ENCODE measurements at places on chromosomes 11 and 22.

GRCh38 chr11:114511079-114511478 lies 48.6 kb downstream of the NXPE1 start:
- no peak for DNase-seq

GRCh38 chr11:92324890-92325289 lies 100.3 kb downstream of the FAT3 start:
- no peak for DNase-seq

GRCh38 chr11:4851033-4851432 lies 2.0 kb upstream of the OR51S1 start:
- peak; percentile 23 for DNase-seq

DNA sequence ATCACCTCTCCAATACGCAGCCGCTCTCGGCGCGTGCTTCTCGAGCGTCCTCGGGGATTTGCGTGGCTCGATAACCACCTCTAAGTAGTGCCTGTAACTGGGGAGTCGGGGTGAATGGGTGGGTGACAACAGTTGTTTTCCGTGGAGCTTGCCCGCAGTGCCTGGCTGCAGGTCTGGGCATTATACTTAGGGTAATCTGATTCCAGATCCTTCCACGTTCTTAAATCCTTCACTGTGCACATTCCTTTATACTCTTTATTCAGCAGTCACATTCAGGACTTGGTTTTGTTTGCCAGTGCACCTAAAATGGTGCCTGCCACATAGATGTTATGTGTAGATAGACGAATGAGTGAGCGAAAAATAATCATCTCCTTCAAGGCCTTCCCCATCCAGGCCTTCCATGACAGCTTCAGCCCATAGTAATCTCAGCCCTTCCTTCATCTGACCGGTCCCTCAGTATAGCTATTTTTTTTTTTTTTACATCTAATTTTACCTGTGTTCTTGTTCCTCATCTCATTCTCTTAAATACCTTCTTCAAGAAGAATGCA lies 602 bp downstream of the NAT10 start:
- peak; percentile 10 for DNase-seq

DNA sequence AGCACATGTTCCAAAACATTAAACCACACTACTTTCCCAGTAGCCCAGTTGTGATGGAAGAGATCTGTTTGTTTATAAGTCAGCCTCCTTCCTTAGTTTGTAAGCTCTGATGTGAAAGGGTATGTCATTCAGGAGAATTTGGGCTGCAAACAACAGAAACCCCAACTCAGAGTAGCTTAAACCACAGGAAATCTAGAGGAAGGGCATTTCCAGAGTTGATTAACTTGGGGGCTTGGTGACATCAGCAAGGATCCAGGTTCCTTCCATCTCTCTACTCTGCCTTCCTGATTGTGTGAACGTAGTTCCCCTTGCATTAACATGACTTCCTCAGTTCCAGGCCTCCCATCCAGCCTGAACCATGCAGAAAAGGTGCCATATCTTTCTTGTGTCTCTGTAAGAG lies 6.5 kb upstream of the FJX1 start:
- no peak for DNase-seq

DNA sequence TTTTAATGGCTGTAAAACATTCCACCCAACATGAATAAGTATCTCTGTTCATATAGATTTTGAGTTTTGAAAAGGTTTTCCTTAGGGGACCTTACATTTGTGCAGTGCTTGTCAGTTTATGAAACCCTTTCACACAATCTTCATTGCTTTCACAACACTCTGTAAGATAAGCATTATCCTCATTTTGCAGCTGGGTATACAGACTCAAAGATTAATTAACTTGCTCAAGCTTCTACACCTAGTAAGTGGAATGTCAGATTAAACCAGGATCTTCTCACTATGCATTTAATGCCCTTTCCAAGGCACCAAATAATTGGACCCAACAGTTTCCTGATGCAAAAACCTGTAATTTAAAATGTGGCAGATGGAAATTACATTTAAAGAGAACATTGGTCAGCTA lies 11.6 kb upstream of the GAB2 start:
- no peak for DNase-seq

DNA sequence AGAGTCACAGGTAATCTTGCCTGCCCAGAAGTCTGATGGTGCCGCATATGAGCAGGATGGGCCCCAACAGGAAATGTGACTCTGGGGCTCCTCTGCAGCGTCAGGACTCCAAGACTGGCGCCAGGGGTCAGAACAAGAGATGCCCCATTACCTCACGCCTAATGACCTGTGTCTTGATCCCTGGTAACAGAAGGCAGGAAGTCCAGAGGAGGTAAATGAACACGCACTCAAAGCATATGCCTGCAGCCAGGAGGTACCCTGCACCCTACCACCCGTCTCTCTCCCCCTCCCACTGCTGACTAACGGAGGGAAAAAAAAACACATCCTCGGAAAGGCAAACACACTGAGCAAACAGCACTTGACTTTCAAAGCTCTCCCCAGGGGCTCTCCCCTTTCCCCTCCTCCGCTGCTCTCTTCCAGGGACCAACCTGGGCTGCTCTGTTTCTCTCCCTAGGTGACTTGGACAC lies 37.3 kb downstream of the ABCC8 start:
- no peak for DNase-seq

DNA sequence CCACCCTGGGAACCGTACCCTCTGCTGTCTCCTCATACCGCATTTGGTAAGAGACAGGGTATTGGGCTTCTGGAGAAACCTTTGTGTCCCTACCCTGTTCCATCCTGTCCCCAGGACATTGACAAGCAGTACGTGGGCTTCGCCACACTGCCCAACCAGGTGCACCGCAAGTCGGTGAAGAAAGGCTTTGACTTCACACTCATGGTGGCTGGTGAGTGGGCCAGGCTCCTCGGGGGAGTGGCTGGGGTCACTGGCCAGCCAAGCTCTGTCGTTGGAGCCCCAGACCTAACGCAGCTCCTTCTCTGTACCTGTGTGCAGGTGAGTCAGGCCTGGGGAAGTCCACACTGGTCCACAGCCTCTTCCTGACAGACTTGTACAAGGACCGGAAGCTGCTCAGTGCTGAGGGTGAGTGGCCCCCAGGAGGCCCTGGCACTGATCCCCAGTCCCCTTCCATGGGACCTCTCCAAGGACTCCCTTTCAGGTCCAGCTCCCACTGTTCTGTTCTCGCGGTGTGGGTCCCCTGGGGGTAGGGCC lies 3.8 kb upstream of the GP1BB start:
- no peak for DNase-seq

DNA sequence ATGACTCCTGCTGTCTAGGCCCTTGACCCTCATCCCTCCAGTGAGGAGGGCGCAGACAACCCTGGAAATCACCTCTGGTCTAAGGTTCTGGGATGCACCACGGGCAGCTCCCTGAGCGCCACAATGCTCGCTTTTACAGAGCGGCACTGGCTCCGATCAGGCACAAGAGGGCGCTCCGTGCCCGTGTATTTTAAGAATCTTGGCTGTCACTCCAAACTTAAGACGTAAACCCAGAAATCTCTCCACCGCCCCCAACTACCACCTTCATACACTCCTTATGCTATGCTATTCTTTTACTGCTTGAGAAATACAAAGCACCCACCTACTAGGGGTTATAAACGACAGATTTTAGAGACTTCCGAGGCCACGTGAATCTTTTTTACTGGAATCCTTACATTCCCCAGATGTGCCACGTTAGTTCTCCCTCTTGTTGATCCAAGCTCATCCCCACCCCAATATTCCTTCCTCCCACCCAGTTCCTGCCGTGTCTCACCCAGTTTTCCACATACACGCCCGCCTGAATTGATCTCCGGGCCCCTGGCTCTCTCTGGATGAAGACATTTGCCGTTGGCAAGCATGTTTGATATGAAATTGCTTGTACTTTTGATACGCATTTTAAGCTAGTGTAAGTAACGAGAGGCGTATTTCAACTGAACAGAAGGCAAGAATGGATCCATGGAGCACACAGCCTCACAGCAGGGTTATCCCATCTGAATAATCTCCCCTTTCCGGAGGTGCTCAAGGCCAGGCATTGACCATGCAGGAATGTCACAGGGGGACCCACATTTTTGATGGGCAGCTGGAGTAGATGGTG lies 453.5 kb downstream of the OPCML start:
- peak; percentile 30 for DNase-seq

DNA sequence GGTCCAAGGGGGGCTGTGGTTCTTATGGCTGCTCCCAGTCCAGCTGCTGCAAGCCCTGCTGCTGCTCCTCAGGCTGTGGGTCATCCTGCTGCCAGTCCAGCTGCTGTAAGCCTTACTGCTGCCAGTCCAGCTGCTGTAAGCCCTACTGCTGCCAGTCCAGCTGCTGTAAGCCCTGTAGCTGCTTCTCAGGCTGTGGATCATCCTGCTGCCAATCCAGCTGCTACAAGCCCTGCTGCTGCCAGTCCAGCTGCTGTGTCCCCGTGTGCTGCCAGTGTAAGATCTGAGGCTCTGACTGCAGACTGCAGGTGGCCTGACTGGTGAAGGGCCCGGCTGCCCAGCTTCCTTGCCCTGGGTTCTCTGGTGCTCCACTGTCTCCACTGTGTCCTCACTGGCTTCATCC lies 696 bp downstream of the KRTAP5-5 start:
- DNase-seq: no peak

DNA sequence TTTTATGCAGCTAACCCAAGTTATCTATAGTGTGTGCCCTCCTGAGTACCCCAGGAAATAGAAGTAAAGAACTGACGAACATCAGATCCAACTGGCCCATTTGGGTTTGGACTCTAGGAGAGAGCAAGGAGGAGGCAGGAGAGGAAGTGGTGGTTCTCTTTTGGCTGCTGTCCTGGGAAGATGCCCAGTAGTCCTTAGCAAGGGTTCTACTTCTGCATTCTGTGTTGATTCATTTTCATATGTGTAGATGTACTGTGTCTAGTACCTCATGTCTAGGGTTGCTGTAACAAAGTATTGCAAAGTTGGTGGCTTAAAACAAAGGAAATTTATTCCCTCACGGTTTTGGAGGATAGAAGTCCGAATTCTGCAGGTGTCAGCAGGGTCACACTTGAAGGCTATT lies 6.6 kb upstream of the MMP27 start:
- no peak for DNase-seq

- DNase-seq: peak; percentile 41
These were observed 53.8 kb upstream of the AMPD3 start for GRCh38 chr11:10401256-10401655.

DNA sequence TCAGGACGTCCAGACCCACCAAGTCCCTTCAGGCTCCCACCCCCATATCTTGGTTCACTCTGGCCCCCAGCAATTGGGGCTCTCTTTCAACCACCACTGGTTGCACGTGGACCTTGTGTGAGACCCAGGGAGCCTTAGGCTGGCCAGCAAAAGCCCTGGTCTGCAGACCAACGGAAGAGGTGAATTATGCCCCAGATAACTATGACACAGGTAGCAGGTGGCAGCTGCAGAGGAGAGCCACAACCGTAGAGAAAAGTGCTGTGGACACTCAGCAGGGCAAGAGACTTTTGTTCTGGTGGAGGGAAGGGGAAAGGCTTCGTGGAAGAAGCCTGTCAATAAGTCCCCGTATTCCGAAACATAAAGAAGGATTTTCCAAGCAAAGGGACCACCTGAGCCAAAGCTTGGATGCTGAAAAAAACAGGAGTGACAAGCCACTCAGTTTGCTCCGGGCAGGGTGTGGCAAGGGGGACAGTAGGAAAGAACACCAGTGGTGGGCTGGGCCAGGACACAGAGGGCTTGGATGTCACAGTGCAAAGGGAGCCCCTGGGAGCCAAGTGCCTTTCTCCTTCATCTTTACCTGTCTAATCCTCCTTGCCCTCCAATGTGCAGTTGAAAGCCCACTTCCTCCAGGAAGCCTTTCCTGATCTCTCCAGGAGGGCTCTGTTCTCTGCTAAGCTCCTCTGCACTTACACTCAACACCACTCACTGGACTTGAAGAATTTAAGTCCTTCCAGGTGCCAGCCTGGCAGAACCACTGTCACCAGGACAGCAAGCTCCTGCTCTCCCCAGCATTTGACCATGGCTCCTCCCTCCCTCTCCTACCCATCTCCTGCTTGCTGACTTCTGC lies 264.7 kb downstream of the BUD13 start:
- DNase-seq: no peak

DNA sequence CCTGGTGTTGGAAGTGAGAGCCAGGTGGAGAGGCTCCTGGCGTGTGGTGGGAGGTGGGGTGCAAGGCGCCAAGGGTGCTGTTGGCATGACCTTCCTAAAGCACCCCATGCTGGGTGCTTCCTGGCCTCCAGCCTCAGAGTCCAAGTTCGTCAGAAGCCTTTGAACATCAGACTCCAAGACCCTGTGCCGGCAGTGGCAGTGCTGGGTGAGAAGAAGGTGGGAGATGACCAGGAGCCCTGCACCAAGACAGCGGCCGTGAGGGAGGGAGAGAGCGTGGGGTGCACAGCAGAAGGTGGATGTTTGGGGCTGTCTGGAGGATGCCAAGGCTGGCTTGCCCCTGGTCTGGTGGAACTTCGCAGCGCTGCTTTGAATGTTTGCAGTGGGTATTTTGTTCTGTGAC lies 29.7 kb upstream of the PARVB start:
- no peak for DNase-seq

- DNase-seq: no peak
These were observed 13.9 kb downstream of the OR5B3 start for GRCh38 chr11:58392746-58393145.

DNA sequence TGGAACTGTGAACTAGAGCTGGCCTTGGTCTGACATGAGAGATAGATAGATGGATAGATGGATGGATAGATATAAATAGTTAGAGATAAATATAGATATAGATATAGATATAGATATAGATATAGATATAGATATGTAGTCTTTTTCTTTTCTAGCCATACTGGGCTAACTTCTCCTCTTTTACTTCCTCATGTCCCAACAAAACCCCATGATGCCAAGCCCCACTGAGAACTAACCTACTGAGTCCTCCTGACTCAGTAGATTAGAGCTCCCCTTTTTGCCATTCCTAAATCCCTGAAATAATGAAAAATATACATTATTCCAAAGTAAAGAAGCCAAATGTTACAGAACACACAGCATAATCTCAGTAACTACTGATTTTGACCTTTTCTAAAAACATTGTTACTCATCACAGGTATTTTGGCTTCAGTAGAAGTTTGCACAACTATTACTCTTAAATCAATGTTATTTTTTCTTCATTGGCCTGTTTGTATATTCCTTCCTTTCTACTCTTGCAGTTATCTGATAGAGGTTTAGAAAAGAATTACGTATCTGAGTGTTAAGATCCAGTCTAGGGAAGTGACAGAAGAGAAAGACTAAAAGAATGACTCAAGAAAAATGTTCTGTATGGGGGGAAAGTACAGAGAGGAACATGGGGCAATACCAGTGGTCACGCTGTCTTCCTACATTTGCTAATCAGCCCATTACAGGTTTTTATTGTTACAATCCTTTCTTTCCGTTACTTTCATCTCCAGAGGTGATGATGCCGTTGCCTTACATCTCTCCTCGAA lies 6.0 kb upstream of the OR10D3 start:
- no peak for DNase-seq

DNA sequence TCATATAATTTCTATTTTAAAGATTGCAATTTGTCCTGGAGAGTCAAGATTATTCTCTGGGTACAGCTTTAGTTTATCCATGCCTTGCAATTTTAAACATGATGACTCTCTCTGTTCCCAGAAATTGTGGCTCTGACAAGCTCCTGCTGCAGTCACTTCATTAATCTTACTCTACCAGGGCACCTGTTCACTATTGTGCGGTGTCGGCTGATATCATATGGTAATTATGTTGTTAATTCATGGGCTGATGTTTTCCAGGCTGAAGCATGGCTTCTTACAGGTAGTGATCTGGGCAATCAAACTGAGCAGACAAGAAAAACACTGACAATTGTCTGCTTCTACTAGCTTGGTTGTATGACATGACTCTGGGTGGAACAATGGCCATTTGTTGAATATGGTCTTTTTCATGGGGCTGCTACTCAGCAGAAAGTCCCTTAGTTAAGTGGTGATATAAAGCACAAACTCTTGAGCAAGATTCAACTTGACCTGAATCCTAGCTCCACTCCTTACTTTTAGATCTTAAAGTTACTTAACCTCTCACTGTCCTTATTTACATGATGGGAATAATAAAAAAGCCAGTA lies 230.7 kb downstream of the FAT3 start:
- no peak for DNase-seq
